ENCODE measurements at places on chromosomes 4 and X. TPM values are rescaled to one million over a fixed set of nuclear protein-coding genes. Genes with fewer than 3 reads are reported as not detected.

The TLR2 gene
- 0.08 TPM for total RNA-seq

The DGKK gene
- total RNA-seq = not detected

The RNF113A gene
- 20.4 TPM for total RNA-seq

The HMX1 gene
- total RNA-seq = not detected

The TSPAN5 gene
- 55.6 TPM for total RNA-seq
